ENCODE measurements at places on chromosomes 3 and 15. TPM values are rescaled to one million over a fixed set of nuclear protein-coding genes. Genes with fewer than 3 reads are reported as not detected.

The MYLK gene
- total RNA-seq: 13.2 TPM

The ATP13A4 gene
- not detected for total RNA-seq

The C15orf39 gene
- 30.9 TPM for total RNA-seq

The FOXB1 gene
- not detected for total RNA-seq

The DUOXA2 gene
- not detected for total RNA-seq

The SLC28A1 gene
- 0.03 TPM for total RNA-seq

The CAMP gene
- not detected for total RNA-seq

The FGD5 gene
- total RNA-seq: not detected

The LCTL gene
- not detected for total RNA-seq

The RETNLB gene
- not detected for total RNA-seq

The CORO2B gene
- total RNA-seq: 3.0 TPM

The NRROS gene
- total RNA-seq: not detected

The SH2D7 gene
- not detected for total RNA-seq

The IMPG2 gene
- 0.01 TPM for total RNA-seq

The TTLL13 gene
- total RNA-seq: 0.14 TPM

The VPS8 gene
- total RNA-seq: 8.9 TPM

The GXYLT2 gene
- 1.1 TPM for total RNA-seq

The CPNE4 gene
- 6.8 TPM for total RNA-seq

The ZIC1 gene
- not detected for total RNA-seq

The DAZL gene
- total RNA-seq: not detected

The BHLHE40 gene
- 71.9 TPM for total RNA-seq

The TEX55 gene
- total RNA-seq: not detected

The GABRR3 gene
- not detected for total RNA-seq

The SUSD5 gene
- 3.1 TPM for total RNA-seq

The SNUPN gene
- total RNA-seq: 30.5 TPM

The QARS1 gene
- 163 TPM for total RNA-seq

The TMC3 gene
- not detected for total RNA-seq

The IGF2BP2 gene
- total RNA-seq: 14.0 TPM

The NDUFB5 gene
- total RNA-seq: 58.0 TPM

The GP9 gene
- total RNA-seq: not detected

The TJP1 gene
- 98.1 TPM for total RNA-seq

The ATP8B4 gene
- total RNA-seq: 0.99 TPM

The AP2M1 gene
- total RNA-seq: 298 TPM

The TSC22D2 gene
- 17.8 TPM for total RNA-seq

All from A549 treated with Hydrocortisone at 1 μM for 4 hours (cell line).